ENCODE measurements at places on chromosomes 1 and 21.

DNA sequence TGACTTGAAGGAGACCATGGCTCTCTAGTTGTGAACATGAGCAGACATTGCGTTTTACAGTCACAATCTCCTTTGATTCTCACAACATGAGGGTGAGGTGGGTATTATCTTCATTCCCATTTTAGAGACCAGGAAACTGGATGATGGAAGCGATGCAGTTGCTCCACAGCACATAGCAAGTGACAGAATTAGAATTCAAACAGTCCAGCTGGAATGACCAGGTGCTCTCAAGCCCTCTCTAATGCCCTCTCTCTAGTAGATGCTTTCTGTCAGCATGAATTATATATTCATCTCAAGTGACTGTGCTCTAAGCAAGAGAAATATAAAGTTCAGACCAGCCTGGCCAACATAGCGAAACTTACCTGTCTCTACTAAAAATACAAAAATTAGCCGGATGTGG is 9.8 kb upstream of the KIF1B start:
- no peak for DNase-seq

GRCh38 chr1:181010789-181011188 is 11.9 kb downstream of the STX6 start:
- no peak for DNase-seq

DNA sequence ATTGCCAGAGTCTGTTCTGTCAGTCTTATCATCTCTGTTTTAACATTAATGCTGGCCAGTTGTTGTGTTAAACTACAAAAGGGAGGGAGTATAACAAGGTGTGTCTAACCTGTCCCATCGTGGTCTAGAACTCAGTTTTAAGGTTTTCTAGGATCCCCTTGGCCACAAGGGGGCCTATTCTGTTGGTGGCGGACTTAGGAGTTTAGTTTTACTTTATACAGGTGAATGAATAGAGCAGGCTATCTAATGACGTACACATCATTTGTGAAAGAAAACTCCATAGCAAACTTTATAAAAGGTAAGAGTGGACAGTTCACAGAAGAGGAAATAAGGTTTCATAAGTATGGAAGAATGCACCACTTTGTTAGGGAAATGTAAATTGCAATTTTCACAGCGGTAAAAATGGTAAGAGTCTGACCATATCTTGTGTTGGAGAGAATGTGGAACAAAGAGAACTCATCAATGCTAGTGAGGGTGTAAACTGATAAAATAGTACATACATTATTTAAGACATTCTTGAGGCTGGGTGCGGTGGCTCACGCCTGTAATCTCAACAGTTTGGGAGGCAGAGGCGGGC is 2.5 kb upstream of the ATF6 start:
- DNase-seq, result no peak

- no peak for DNase-seq
Observed at GRCh38 chr1:186188736-186189135, 186.3 kb downstream of the TPR start.

DNA sequence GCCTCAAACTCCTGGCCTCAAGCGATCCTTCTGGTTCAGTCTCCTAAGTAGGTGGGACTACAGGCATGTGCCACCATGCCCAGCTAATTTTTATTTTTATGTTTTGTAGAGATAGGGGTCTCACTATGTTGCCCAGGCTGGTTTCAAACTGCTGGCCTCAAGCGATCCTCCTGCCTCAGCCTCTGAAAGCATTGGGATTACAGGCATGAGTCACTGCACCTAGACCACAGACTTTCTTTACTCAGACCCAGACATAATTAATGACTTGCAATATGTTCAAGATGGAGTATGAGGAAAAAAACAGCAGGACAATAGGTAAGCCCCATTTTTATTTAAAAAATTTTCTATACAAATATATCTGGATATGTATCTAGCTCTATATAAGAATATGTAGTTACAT is 13.2 kb downstream of the KANK4 start:
- no peak for DNase-seq

DNA sequence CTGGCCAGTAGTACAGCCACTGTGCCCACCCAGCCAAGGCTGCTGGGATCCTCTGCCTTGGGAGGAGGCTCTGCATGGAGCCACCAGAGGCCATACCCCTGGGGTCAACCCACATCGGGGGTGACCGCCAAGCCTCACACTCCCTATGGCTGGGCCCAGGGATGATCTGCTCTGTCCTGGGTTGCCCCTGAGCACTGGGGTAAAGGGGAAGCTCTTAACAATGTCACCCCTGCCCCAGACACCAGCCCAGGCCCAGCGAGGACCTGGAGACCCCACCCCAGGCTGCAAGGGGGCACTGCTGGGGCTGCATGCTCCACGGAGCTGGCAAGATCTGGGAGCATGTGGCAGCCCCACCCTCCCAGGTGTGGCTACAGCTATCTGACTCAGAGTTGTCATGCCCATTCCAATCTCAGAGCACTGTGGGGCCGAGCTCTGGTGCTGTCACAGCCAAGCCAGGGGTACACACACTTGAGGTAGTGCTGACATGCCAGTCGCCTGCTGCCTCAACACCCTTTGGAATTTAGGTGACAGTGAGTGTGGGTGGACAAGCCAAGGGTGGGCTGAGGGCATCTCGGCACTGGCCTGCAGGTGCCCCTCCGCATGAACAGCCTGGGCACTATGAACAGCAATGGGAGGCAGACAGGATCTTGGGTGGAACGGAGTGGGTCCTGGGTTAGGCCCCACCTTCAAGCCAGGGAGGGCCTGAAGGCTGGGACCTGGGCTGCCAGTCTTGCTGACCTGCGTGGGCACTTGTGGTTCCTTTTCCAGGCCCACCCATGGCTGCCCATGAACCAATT is 427.7 kb downstream of the LRRIQ3 start:
- no peak for DNase-seq

GRCh38 chr1:183783342-183783741 is 21.6 kb upstream of the RGL1 start:
- DNase-seq, result no peak

GRCh38 chr1:111976332-111976731 is 13.1 kb downstream of the KCND3 start:
- DNase-seq, result no peak

DNA sequence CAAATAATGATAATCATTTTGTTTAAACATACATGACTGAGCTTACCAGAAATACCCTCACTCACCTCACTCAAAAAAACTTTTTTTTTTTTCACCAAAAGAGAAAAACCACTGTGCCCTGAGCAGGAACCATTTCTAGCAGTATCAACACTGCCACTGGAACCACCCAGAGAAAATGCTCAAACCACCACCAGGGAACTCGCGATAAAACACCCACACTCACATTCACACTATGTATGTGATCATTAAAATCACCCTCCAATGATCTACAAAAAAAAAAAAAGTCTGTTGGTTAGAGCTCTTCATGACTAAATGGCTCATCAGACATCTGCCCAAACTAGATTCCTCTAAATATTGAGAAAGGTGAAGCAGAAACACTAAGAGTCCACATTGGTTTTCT is 11.5 kb downstream of the TIAM1 start:
- no peak for DNase-seq

DNA sequence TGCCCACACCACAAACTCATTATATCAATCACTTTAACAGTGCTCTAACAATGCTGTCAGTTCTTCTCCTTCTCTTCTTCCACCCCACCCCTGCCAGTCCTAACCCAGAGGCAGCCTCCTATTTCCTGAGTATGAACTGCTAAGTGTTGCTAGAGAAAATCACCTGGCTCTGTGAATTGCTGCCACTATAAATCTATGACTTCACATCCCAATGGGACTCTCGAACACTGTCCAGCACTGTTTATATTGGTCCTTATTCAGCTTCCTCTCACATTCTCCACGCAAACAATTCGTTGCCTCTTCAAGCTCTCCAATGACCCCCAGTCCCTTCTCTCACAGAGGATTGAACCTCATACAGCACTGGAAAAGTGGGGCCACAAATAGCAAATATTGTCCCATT is 27.0 kb upstream of the USH2A start:
- no peak for DNase-seq

GRCh38 chr21:28614791-28615190 is 377.9 kb downstream of the LTN1 start:
- DNase-seq, result no peak

- DNase-seq, result no peak
Observed at GRCh38 chr1:25012966-25013962, 83.2 kb upstream of the RUNX3 start.

DNA sequence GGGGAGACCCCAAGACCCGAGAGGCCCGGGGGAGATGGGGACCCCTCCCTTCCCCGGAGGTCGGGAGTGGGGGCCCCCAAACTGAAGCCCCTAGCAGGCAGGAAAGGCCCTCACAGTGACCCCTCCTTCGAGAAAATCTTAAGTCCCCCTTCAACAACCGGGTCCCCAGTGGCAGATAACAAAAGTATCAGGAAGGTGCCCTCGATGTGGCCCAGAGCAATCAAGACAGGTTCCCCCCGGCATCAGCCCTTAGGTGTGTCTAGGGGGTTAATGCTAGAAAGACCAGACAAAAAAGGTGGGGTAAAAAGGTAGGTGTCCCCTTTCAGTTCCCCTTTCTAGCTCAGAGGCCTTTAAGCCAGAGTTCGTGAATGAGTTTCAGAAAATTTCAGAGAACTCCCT is 282 bp upstream of the ECE1 start:
- DNase-seq, result no peak

GRCh38 chr1:228009116-228009827 is 2.5 kb downstream of the WNT3A start:
- no peak for DNase-seq

DNA sequence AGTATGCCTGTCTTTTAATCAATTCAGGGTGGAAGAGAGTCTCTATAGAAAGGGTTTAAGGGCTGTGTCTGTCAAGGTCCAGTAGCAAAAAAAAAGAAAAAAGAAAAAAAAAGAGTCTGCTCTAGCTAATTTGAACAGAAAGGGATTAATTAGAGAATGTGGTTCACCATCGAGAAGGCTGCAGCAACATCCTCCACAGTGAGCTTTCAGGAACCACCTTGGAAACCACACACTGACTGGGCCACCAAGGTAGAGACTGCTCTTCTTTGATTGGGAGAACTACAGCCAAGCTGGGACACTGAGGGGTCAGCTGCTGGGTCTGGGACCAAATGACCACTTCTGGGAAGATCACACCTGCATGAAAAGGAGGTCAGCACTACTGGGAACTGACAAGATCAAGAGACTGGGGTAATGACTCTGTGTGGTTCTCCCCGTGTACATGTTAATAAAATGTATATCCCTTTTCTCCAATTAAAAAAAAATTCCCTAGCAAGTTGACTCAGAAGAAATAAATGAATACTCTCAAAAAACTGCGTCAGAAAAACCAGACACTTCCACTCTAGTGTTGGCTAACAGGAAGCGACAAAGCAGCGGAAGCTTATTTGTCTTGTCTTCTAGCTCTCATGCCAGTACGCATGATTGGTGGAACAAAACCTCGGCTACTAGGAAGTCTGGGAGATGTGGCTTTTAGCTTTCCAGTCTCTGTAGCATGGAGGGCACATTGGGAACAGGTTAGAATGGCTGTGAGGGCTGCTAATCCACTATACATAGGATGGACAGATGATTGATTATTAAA is 60.0 kb upstream of the IVNS1ABP start:
- DNase-seq, result no peak

- no peak for DNase-seq
Observed at GRCh38 chr1:88727205-88727604, 43.1 kb downstream of the PKN2 start.

DNA sequence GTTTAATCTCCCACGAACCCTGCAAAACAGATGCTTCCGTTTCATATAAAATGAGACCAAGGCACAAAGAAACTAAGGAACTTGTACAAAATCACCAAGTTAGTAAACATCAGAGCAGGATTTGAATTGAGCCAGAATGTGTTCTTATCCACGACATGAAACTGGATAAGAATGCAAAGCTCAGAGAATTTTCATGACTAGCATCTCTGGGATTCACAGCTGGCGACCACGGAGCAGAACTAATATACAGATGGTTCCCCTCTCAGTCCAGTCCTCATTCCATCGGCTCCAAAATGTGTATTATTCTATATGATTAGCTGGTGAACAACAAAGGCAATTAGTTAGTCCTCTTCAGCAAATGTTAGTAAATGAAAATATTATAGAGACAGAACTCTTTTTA is 72.3 kb upstream of the ERG start:
- no peak for DNase-seq

- peak; percentile 13 for DNase-seq
Observed at GRCh38 chr1:235649368-235650163, at the start of gene GNG4. Gene GNG4 (minus strand): TSS chr1:235649784. CDS start chr1:235583838, 65,946 bp downstream.

DNA sequence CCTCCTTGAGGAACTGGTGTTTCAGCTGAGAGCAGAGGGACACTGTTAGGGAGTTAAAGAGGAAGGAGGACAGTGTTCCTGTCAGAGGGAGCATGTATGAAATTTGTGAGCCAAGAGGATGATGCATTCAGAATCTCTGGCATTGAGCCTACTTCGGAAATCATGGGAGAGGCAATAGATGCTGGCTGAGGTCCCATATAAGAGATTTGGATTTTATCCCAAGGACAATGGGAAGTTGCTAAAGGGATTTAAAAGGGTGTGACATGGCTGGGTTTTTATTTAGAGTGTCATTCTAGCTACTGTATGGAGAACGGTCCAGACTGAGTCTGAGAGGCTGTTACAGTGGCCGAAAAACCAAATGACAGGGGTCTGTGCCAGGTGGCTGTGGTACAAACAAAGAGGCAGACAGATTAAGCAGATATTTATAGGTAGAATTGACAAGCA is 403.2 kb upstream of the B3GALT2 start:
- no peak for DNase-seq

DNA sequence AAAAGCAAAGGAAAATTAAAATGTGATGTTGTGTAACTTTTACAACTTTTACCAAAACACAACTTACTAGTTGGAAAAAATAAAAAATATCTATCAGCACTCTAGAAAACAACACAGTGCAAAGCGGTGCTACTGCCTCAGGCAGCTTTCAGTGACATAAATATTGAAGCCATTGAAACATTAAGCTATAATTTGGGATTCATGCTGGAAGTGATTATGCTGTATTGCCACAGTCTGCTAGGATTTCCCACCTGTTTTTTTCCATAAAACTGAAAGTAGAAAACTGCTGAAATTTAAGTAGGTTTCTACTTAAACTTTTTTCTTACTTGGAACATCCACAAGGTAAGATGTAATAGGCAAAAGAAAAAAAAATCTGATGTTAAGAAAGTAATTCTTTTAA is 674.4 kb downstream of the KCNT2 start:
- no peak for DNase-seq

DNA sequence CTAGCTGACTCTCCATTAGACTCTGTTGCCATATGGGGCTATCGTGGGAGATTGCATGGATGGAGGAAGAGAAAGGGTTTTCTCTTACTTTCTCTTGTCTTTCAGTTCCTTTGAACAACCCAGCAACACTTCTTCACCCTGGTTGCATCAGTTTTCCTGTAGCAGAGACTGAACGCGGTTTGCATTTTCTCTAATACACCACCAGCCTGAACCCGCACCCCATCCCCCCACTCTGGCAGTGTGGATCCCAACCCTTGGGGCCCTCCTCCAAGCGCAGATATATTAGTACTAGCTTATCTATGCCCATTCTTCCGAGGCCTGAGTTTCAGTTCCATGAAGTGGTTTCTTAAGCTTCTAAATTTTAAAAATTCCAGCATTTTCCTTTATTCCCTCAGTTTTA is 12.6 kb downstream of the DR1 start:
- DNase-seq, result no peak

DNA sequence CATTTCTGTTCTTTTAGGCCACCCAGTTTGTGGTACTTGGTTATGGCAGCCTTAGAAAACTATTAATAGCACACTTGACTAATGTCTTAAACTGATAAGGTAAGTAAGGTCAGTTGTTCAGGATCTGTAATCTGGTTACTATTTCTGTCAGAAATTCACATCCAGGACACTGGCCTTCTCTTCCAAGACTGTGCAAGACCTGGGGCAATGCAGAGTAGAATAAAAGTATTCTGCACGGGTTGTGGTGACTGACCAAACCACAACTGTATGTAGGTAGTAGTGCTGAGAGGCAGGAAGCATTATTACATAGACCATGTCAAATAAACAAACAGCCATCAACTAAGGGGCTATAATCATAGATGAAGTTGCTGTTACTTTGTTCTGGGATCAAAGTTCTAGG is 46.7 kb downstream of the WARS2 start:
- no peak for DNase-seq
